ENCODE measurements at places on chromosomes 11 and 22. TPM values are rescaled to one million over a fixed set of nuclear protein-coding genes. Genes with fewer than 3 reads are reported as not detected.

The SGSM1 gene
- 0.88 TPM for total RNA-seq

The TRIM48 gene
- total RNA-seq = not detected

The RBM4 gene
- 182 TPM for total RNA-seq

The THY1 gene
- 2.1 TPM for total RNA-seq

The CRYBB3 gene
- total RNA-seq = not detected

Data from bladder microvascular endothelial cell (primary cell).